ENCODE measurements at places on chromosomes 2 and 18.

- DNase-seq = no peak
Measured at GRCh38 chr2:1803217-1804110, 59.1 kb upstream of the PXDN start.

DNA sequence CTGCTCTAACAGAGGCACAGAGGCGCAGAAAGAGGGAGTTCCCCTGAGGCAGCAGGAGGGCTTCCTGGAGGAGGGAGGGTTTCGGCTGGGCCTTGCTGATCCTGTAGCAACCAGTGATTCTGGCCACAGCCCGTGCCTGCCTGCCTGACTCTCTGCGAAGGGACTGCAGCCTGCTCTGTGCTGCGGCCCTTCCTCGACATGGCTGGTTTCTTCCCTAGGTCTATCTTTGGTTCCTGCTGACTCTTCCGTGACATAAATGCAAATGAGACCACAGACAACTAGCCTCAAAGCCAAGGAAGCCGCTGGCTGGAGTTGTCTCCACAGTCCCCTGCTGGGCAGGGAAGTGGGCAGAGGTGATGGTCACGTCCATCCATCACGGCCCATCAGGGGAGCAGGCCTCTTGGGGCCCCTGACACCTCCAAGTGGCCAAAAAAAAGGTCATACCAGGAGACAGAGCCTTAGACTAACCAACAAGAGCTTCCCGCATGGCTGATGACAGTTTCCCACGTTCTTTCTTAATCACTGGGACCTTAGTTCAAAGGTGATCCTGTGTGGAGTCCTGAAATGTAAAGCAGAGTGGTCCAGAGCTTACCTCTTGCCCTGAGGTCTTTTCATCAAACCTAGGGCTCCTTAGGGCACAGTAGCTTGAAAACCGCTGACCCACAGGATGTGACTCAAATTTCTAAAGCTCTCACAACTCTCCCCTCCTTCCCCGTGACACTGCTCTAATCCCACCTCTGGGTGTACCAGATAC lies 55.3 kb downstream of the HS1BP3 start:
- no peak for DNase-seq

DNA sequence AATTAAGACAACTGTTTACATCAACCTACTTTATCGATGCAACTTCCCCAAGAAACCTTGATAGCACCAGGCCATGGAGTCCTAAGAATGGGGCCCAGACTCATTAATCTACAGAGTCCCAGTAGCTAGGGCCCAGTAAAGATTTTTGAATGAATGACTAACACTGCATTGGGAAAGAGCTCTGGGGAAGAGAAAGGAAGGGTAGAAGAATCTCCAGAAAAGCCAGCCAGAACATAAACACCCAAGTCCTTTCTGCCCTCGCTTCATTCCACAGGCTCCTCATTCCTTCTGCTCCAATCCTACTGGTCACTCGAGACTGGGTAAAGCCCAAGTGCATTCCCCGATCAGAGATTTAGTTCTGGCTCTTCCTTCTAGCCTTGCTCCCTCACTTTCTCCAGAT lies 44.3 kb downstream of the CYRIA start:
- DNase-seq = no peak

DNA sequence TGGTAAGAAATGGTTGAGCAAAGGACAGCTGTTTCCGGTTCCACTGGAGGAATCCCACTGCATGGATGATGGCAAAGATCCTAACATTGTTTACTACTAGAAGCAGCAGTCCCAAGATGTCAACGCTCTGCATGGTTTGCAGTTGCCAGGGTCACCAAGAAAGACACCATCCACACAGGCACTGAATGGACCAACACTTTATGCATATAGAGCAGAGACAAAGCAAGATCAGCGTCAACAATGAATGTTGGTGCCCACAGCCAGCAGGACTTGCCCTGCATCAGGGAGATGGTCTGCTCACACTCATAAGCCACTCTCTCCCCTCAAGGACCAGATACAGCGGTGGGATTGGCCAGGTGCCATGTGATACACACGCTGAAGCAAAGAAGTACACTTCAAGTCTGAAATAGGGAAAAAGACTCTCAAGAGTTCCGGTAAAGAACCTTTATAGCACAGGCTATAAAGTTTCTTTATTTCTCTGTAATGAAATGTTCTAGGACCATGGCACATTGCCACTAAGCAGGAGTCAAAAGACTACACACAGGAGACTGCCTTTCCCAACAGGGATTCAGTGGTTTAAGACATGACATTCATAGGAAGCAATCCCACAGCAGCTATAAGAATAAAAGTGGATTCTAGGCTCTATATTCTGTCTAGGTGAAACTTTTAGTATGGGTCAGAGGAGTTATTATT lies 133.2 kb upstream of the EPHA4 start:
- DNase-seq = no peak

- no peak for DNase-seq
Measured at GRCh38 chr2:86039178-86039962, 66.3 kb downstream of the POLR1A start.
